Adrenal gland (tissue), 19 donors: ENCODE measurements at places on chromosomes 13 and 19. TPM values are rescaled to one million over a fixed set of nuclear protein-coding genes. Genes with fewer than 3 reads are reported as not detected.

CEACAM3 gene
- not detected for total RNA-seq

MYH14 gene
- 0.78 TPM for total RNA-seq

UGGT2 gene
- total RNA-seq: 59.0 TPM

ZNF98 gene
- not detected for total RNA-seq

TLE6 gene
- 0.53 TPM for total RNA-seq

CCNA1 gene
- total RNA-seq: 0.39 TPM

EPSTI1 gene
- total RNA-seq: 13.7 TPM

CASP14 gene
- not detected for total RNA-seq

OR7D2 gene
- not detected for total RNA-seq

EIF3K gene
- 196 TPM for total RNA-seq

PCDH17 gene
- 6.2 TPM for total RNA-seq

PSG4 gene
- 0.14 TPM for total RNA-seq

NALCN gene
- 1.4 TPM for total RNA-seq

ZNF20 gene
- 8.8 TPM for total RNA-seq

PSG7 gene
- not detected for total RNA-seq
